CD4-positive, alpha-beta T cell treated with Interleukin-17A for 1 hour (primary cell): ENCODE measurements at places on chromosomes 11 and 22.
A peak's percentile ranks its signal among the peaks of the same experiment; 100 is the strongest.

GRCh38 chr22:50730941-50731661 lies 6.9 kb upstream of the ACR start:
- no peak for DNase-seq

DNA sequence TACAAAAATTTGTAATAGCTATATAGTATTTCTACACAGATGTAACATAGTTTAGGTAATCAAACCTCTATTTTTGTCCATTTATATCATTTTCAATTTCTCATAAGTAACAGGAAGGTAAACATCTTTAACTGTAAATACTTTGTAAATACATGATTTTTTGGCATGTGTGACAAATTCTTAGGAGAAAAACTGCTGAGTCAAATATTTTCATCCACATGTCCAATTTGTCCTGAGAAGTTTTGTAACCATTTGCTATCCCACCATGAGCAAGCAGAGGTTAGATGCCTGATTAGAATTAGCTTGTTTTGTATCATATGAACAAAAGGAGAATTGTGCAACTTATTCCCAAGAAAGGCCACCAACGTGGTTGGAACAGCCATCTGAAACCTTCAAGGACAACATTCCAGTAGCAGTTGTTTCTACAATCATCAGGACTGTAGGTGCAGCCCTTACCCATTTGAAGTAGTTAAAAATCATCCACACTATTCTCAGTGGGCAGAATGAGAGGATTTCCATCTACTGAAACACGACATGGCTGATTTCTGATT lies 139.6 kb upstream of the MPPED2 start:
- no peak for DNase-seq

DNA sequence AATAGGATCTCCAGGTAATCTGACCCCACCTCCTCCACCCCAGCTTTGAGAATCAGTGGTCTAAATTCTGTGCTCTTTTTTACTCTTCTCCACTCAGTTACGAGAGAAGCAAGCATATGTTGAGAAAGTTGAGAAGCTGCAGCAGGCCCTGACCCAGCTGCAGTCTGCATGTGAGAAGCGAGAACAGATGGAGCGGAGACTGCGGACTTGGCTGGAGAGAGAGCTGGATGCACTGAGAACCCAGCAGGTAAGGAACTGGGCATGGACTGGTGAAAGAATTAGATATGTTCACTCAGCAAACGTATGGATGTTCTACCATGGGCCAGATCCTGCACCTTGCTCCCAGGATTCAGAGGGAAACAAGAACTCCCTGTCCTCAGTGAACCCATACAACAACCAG lies 85.7 kb downstream of the AMOTL1 start:
- DNase-seq, result no peak

- no peak for DNase-seq
Measured at GRCh38 chr22:24420072-24420976, 7.1 kb upstream of the ADORA2A start.

DNA sequence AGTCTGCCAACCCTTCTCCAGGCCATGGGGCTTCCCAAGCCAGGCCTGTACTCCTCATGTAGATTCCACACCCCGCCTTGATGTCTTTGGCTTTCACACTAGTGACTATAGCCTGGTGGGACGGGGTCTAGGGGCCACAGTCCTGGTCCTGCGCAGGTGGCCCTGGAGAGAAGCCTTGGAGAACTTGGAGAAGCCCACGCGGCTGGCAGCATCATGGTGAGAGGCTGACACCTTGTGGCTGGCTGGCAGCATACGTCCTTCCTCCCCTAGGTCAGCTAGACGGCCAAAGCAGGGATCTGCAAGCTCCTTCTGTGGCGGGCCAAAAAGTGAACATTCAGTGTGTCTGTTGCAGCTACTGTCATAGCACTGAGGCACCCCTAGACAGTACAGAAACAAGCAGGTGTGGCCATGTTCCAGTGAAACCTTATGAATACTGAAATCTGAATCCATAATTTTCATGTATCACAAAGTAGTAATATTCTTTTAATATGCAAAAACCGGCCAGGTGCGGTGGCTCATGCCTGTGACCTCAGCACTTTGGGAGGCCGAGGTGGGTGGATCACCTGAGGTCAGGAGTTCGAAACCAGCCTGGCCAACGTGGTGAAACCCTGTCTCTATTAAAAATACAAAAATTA lies 42.0 kb downstream of the FAM83F start:
- peak; percentile 56 for DNase-seq

GRCh38 chr11:77854838-77855237 lies 33.9 kb downstream of the AAMDC start:
- DNase-seq, result no peak

GRCh38 chr11:120703358-120704152 lies 192.0 kb downstream of the GRIK4 start:
- no peak for DNase-seq

DNA sequence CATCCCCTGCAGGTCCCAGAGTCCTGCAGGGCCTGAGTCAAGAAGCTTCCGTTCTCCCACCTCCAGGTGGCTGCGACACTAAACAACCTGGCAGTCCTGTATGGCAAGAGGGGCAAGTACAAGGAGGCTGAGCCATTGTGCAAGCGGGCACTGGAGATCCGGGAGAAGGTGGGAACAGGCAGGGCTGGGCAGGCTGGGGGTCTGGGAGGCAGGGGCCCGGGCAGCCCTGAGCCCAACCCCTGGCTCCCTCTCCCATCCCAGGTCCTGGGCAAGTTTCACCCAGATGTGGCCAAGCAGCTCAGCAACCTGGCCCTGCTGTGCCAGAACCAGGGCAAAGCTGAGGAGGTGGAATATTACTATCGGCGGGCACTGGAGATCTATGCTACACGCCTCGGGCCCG lies 4.7 kb upstream of the RAB1B start:
- DNase-seq, result no peak
